ENCODE measurements at places on chromosomes 7 and 10.

- DNase-seq: no peak
These were observed 179.4 kb downstream of the CACNA2D1 start for GRCh38 chr7:82263920-82264782.

- DNase-seq: no peak
These were observed 63.7 kb downstream of the TSPAN12 start for GRCh38 chr7:120794106-120794729.

- no peak for DNase-seq
These were observed 31.2 kb upstream of the BMPER start for GRCh38 chr7:33873981-33874750.

GRCh38 chr7:111215550-111215949 is 124.6 kb downstream of the LRRN3 start:
- DNase-seq: no peak

- DNase-seq: no peak
These were observed 145.0 kb downstream of the MAD1L1 start for GRCh38 chr7:2087744-2088143.

DNA sequence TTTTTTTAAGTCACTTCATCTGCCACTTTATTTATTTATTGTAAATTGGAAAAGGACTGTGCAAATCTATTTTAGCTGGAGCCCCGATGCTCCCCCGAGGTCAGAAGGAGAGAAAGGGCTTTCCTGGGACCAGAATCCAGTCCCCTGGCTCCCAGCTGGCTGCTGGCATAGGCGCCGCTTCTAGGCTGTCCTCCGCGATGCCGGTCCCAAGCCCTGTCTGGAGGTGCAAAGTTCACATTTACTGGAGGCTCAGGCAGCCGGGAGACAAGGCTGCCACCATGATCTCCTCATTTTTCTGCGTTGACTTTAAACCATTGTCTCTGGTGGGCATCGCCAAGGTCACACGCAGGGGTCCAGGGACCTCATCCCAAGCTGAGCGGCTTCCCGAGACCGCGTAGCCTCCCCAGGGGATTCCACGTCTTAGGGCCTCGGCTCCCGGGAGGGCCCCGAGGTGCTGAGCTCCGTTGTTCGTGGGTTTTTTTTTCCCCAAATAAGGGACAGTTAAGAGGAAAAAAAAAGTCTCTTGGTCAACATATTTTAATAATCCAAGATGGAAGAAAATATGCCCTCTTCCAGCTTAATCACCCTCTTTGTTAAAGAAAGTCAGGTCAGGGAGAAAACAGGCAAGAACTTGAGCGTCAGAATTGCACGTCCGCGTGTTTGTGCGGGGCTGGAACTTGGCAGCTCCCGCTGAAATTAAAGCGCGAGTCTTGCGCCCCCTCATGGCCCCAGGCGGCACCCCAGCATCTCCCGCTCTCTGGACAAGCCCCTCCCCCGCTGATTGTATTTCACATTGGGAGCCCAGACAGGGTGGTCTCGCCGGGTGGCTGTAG is 11.9 kb downstream of the RGR start:
- peak; percentile 46 for DNase-seq

DNA sequence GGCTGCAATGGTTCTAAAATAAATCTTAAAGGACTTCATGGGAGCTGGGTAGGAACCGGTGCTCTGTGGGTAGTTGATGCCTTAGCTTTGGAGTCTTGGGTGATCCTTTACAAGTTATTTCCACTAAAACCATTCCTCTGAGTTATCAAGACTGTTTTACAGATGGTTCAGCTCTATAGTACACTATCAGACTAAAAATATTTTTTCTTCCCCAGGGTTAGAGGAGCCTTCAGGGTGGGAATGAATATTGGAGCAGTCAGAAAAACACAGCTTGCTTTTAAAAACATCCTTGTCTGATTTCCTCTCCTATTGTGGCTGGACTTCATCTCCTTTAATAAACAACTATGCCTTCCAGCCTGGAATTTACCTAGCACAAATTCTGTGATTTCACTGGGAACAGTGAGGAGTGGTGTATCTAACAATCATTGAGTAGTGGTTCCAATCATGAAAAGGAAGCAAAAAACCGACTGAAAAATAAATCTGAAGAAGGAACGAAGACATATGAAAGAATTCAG is 102.6 kb upstream of the AFAP1L2 start:
- no peak for DNase-seq

DNA sequence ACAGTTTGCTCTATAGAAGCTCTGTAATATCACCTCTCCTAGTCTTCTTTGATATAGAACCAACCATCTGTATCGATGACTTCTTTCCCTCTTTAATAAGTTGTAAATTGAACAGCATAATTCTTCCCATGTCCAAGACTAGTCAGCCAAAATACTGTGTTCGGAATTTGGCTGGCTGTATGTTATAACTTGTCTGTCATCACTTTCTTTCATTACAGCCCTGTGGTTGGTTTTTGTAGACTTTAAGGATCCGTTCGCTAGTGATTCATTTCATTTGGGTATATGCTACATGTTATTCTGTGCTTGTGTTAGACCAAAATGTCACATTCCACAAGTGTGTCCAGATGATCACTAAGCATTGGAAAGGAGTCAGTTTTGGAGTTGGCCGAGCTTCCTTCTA is 155.4 kb upstream of the ITGB1 start:
- peak; percentile 90 for DNase-seq

DNA sequence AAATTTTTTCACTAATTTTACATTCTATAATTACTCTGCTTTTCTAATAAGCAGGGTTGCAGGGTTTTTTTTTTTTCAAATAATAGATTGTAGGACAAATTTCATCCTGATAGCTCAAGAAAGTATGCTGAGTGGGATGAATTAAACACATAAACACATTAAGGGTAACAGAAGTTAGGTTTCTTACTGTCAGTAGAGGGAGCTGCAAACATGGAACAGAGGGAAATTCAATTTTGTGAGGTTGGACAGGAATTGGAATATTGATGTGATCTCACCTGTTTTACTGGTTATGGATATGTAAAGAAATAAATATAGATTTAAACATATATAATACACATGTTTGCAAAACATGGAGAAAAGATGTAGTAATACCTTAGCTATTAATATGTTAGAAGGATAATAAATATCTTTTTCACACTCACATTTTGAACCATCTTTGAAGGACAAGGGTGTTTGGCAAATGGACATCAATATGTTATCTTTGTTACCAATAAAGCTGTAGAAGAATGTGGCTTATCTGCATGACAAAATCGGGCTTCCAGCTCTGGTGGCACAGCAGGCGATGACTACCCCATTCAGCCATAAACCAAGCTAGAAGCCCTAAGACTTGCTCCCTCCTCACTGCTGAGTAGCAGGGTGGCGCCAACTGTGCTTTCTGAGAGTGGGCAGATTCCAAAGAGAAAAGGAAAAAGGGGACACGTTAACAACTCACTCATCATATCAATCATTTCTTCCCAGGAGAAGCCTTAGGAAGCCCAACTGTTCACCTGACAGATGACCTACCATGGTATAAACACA is 1257.4 kb downstream of the GATA3 start:
- DNase-seq: no peak

DNA sequence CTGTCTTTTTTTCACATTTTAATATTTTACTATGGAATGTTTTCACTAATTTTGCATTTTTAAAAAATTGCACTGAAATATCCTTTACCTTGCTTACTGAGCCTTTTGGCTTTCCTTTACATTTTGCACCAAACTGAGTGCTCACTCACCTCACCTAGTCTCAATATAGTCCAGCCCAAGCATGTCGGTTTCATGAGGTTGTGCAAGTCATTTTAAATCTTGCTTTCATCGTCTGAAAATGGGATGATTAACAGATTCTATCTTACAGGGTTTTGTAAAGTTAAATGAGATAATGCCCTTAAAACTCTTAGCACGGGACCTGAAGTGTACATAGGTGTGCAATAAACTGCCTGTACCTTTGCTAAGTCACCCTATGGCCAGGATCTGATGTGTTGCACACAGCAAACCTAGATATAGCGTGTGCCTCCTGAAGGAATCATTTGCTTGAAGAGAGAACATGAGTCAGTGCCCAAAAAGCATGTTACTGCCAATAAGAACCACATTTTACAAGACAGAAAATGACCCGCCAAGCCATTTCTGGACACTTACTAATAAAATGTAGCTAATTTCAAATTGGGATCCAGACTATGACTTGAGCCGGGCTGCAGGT is 199.8 kb downstream of the JCAD start:
- no peak for DNase-seq

DNA sequence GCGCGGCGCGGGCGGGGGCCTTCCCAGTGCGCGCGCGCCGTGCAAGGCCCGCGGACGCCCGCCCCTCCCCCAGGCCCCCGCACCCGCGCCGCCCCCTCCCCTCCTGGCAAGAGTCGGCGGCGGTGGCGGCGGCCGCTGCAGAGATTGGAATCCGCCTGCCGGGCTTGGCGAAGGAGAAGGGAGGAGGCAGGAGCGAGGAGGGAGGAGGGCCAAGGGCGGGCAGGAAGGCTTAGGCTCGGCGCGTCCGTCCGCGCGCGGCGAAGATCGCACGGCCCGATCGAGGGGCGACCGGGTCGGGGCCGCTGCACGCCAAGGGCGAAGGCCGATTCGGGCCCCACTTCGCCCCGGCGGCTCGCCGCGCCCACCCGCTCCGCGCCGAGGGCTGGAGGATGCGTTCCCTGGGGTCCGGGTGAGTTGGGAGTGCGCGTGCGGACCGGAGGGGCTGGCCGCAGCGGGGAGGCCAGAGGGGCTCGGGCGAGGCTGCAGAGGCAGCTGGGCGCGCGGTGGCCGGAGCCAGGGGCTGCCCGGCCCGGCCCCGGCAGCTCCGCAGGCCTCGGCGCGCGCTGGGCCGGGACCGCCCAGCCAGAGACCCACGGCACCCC is at the start of gene BMPR1A:
TSS of gene BMPR1A (plus strand) at position 109 of the 602 bp plus-strand sequence. CDS start 119,400 bp downstream, outside the sequence.
- DNase-seq: peak; percentile 90

DNA sequence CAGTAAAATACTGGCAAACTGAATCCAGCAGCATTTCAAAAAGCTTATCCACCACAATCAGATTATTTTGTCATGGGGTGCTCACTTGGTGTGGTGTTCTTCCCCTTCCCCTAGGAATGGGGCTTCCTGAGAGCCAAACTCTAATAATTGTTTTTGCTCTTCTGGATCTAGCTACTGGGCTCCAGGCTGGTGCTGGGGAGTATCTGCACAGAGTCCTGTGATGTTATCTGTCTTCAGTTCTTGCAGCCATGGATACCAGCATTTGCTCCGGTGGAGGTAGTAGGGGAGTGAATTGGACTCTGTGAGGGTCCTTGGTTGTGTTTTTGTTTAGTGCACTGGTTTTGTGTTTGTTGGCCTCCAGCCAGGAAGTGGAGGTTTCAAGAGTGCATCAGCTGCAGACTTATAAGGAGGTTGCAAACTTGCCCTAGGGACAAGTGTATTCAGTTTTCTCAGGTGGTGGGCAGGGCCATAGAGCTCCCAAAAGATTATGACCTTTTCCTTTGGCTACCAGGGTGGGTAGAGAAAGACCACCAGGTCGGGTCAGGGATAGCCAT is 308.5 kb upstream of the MAGI2 start:
- no peak for DNase-seq

DNA sequence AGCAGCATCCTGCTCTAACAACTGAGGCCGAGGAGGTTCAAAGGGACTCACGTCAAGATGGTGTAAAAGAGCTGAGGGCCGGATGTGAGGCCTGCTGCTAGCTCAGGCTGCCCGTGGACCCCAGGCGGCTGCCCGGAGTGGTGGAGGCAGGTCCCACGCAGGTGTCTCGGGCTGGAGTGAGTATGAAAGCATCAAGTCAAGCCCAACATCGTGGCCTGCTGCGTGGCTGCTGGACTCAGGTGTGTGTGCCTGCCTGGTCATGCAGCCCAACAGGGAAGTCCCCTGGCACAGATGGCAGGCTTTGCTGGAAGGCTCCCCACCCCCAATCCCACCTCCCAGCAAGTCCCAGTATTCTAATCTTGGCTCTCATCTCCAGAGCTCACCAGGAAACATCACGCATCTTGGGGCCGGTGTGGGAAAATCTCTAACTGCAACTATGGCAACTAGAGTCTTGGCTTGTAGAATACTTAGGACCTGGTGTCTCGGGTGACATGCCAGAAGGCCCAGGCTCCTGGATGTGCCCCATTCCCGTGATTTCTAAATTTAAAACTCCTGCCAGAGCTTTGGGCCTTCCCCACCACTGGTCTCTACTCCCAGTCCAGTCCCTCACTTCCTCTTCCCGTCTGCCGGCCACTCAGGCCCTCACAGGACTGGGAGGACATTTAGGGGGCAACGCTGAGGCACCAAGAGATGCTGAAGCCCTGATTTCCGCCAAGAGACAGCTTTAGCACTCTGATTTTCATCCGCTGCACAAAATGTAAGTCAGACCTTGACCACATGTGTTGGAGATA is 85.9 kb downstream of the PRKAG2 start:
- DNase-seq: no peak

DNA sequence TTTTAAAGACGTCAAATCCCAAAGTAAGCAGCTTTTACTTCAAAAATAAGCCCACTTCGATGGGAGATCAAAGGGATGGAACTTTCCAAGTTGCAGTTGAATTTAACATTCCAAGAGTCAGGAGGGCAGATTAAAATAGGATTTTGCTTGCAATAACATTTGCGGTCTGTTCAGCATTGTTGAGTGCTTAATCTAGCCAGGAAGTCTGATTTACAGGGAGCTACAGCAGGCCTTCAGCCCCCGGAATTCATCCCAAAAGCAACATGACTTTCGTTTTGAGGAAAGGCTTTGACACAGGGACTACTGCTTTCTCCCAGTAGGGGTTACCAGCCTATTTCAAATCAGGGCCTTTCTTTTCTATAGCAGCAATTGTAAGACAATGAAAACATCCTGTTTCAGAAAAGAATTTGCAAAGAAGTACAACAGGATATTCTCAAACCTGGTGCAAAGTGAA is 279.6 kb upstream of the PITRM1 start:
- peak; percentile 73 for DNase-seq

GRCh38 chr10:44357023-44357540 is 27.8 kb downstream of the CXCL12 start:
- DNase-seq: no peak

DNA sequence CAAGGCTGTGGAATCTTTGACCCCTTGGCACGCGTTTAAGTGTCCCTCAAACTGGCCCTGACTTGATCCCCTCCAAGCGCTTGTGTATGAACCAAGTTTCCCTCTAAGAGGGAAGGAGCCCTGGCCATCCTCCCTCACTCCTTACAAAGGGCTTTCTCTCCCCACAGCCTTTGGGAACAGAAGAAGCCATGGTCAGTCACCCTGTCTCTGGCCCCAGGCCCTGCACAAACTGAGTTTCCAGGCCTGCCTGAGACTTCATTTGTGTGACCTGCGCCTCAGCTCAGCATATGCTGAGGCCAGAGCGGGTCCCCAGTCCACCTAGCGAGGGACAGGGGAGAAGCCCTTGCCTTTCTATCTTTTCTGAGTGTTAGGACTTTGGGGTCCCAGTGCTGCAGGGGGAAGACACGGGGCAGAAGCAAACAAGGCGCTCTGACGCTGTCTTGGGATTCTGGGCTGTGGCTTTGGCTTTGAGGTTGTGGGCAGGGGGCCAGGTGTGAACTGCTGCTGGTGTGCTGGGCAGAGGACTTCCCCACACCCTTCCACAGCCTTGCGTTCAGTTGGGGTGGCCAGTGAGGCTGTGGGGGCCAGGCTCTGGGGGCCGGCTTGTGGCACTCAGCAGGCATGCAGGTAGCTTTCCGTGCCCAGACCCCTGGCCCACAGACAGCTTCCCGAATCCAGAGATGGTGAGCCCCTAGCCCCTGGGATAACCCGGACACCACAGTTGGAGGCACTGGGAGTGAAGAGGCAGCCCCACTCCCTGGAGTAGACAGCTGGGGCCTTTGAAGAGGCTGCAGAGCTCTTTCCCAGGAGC is 1.5 kb downstream of the RET start:
- DNase-seq: peak; percentile 22
